ENCODE measurements at places on chromosomes 3 and 15.

DNA sequence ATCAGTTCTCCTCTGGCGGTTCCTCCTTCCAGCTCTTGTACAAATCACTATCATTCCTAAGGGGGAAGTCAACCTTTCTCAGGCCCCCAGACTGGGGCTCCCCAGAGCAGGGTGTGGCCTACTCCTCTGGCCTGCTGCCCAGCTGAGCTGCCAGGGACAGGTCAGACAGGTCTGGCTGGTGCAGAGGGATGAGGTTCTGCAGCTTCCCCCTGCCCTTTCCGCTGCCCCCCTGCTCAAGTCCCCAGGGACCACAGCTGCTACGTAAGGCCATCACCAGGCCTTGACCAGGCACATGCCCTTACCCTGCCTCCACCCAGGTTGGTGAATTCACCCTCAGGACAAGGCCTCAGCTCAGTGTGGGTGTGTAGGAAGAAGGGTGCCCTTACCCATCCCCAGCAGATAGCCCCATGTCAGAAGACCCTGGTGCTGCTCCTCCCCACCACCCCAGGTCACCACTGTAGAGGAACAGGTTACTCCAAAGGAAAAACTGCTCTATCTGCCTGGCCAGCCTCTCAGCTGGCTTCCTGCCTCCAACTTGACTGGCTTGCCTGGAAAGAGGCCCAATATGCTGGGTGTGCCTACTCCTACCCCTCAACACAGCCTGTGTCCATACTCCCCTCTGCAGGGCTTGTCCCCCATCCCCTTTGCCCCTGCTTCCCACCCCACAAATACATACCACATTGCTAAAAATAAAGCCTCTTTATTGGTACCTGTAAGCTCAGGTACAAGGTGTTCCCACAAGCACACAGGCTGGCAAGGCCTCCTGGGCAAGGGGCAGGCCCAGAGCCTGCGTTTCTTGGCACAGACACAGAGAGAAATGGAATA lies 12.0 kb downstream of the CSRNP1 start:
- no peak for DNase-seq

DNA sequence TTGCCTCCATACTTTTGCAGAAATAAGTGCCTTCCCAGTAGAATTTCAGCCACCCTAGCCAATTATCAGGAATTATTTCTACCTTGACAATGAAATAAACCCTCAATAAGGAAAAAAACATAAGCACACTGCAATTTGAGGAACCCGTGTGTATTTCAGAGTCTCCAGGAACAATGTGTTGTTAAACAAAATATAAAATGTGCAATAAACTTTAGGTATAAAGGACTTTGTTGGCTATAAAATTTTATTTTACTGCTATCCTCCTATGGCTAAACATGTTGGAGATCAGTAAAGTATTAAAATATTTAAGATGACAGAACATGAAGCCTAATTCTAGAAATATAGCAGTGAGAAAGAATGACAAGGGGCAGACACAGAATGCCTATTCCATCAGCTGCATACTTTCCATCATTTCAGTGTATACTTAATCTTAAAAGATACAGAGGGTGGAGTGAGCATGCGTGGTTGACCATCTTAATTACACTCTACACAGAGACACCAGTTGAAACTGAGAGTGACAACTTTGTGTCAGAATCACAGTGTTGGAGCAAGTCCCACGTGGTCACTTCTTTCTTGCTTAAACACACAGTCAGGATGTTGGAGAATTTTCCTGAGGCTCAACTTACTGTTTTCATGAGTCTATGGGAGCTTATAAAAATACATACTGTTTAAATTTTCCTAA lies 79.0 kb upstream of the SUCLG2 start:
- DNase-seq = no peak

GRCh38 chr3:41026394-41027177 lies 172.7 kb upstream of the CTNNB1 start:
- no peak for DNase-seq

- no peak for DNase-seq
Observed at GRCh38 chr3:110814170-110815007, 257.2 kb upstream of the NECTIN3 start.

DNA sequence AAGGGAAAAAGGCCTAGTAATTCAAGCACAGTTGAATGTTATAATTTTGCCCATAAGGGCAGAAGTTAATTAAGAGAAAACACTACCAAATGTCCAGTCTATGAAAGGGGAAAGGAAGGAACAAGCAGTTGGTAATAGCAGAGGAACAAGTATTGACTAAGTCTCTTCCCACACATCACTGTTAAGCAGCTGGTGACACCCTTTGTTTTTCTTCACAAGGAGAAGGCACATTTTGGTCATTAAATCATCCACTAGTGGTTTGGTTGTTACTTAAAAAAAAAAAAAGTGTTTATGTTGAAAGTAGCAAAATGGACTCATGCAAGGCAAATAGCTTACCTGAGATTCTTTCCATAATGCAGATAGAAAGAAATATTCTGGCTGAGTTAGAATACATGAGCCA lies 321.4 kb upstream of the NECTIN3 start:
- no peak for DNase-seq

DNA sequence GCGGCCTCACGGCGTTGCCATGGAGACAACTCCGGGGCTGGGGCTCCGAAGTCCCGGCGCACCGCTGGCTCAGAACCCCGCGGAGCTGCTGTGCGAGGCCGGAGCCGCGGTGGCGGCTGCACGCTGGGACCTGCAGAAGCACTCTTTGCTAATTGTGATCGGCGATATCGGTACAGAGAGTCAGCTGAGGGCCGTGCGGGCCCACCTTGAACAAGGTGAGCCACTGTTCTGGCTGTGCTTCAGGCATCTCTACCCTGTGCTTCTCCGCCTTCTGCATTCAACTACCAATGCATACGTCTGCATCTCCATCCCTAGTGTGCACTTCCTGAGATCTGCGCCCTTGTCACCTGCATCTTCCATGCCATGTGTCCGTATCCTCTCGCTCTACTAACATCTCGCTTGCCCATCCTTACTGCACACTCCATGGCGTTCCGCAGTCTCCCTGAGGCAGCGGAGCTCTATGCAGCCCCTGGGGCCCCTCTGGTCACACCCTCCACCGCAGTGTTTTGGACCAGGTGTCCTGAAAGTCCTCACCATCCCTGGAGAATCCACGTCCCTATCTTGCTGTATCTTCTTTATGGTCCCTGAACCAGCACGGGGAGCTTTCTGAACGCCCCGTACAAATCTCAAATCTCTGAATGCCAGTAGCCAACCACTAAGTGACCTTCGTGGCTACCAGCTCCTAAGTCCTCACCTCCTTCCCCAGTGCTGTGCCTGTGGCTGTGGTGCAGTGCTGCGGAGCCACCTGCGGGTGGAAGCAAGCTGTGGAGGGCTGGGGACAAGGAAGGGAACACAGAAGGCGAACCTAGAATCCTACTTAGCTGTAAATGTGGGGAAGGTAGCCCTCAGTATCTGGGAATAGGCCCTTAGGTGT lies 6.2 kb upstream of the MAP1A start:
- DNase-seq = no peak

- no peak for DNase-seq
Observed at GRCh38 chr3:128311441-128311844, 155.2 kb downstream of the DNAJB8 start.

- DNase-seq = no peak
Observed at GRCh38 chr3:143677430-143677829, 170.8 kb downstream of the SLC9A9 start.
